ENCODE measurements at places on chromosomes 5 and 9.

- DNase-seq, result no peak
Measured at GRCh38 chr9:106962615-106963363, 99.8 kb downstream of the ZNF462 start.

DNA sequence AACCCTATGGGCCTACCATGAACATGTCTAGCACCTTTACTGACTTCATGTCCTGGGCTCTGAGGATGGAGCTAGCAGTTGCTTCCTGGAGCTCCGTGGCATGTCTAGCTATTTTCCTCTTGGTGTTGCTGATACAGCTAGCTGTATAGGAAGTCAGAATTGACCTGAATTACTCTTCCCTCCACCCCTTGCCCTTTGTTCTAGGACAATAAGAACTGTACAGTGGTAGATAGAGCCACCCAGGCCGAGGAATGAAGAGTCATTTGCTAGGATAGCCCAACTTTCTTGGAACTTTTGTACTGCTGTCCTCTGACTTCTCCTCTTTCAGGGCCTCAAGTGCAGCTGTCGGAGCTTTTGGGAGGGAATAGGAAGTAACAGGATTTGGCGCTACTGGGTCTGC, 109.9 kb upstream of the RUSC2 start:
- DNase-seq, result no peak

DNA sequence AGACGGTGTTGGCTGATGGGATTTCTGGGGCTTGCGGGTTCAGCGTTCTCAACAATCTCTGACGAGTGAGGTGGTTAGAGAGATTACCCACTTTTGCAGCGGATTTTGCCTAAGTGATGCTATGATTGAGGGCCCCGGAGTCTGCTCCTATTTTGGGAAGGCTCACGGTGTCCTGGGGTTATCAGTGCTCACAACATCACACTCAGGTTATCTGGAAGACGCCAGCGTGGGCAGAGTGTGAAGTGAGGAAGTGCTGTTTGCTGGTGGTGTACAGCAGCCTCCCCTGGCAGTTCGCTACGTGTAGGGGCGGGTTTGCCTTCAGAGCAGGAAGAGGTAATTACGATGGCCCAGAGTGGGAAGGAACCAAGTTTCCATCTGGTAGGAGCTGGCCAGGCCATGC, 341.2 kb upstream of the IRX2 start:
- DNase-seq, result no peak

GRCh38 chr9:114674798-114675540, 7.0 kb downstream of the TEX48 start:
- DNase-seq, result no peak

GRCh38 chr5:85108471-85108870, 723.8 kb upstream of the EDIL3 start:
- no peak for DNase-seq

GRCh38 chr5:151880324-151880723, 44.3 kb downstream of the GLRA1 start:
- no peak for DNase-seq

DNA sequence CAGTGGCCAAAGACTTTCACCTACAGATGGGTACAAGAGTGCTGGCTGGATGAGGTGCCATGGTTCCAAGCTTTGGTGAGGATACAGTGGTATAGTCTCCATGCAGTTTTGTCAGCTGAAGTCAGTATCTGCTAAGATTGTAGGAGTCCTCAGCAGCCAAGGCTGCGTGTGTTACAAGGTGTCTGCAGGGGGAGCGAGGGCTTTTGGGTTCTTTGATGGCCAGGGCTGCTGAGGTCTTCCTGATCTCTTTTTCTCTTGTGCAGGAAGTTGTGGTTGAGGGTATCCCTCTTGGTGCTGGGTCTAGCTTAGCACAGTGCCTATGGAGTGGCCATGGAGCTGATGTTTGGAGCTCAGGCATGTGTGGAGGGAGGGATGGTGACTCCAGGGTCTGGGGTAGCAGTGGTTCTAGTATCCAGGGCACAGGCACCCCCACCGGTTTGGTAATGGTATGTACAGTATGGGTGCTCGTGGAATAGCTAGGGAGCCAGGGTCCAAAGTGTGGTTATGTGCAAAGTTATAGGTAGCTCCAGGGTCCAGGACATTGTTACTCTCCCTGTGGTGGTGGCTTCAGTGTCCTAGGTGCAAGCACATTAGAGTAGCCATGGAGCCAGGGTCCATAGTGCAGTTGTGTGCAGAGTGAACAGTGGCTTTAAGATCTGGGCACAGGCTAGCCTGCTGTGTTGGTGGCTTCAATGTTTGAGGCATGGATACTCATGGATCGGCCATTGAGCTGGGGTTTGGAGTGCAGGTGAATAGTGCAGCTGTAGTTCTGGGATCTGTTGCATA, 36.7 kb downstream of the CNTLN start:
- DNase-seq, result no peak

GRCh38 chr5:68002836-68003235, 212.7 kb upstream of the PIK3R1 start:
- DNase-seq, result no peak

- no peak for DNase-seq
Measured at GRCh38 chr5:52870448-52870847, 82.7 kb downstream of the ITGA1 start.

GRCh38 chr9:75181750-75182149, 93.4 kb downstream of the OSTF1 start:
- no peak for DNase-seq

- no peak for DNase-seq
Measured at GRCh38 chr9:133637451-133638055, 1.4 kb downstream of the DBH start.

- no peak for DNase-seq
Measured at GRCh38 chr5:151357097-151357496, 9.7 kb upstream of the SLC36A2 start.

DNA sequence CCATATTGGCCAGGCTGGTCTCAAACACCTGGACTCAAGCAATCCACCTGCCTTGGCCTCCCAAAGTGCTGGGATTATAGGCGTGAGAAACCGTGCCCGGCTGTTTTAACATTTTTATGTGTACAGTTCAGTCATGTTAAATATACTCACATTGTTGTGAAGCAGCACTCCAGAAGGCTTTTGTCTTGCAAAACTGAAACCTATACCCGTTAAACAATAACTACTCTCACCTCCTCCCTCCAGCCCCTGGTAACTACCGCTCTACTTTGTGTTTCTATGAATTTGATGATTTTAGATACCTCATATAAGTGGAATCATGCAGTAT, 23.1 kb upstream of the SHB start:
- DNase-seq, result no peak

GRCh38 chr5:167482555-167482954, 808.9 kb upstream of the WWC1 start:
- DNase-seq, result no peak

- DNase-seq, result no peak
Measured at GRCh38 chr9:8221462-8221861, 421.9 kb upstream of the DMAC1 start.

DNA sequence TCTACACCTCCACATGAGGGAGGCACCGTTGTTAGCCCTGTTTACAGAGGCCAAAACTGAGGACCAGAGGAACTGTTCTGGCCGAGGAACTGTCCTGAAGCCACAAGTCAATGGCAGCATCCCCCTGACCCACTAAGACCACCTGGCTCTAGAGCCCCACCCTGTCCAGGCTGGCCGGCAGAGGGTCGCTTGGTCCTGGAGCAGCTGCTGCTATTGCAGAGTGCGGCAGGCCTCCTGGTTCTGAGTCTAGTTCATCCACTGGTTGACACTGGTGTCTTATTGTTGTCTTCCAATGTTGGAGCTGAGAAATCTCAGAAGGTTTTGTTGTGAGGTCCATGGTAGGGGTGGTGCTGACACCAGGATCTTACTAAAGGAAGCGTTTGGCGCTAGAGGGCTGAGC, 26.6 kb upstream of the ANGPTL2 start:
- no peak for DNase-seq

DNA sequence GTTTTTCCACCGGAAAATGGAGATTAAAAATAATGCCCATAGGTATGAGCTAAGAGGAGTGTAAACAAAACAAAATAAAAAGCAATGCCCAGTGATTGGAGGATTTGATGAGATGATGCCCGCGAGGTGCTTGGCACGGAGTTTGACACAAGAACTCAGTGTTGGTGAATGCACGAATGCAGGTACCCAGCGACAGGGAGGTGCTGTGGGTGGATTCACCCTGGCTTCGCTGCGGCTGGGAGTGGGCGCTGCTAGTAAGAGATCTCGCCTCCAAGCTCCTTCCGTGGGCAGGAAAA, 526 bp upstream of the STXBP1 start:
- DNase-seq, result no peak

DNA sequence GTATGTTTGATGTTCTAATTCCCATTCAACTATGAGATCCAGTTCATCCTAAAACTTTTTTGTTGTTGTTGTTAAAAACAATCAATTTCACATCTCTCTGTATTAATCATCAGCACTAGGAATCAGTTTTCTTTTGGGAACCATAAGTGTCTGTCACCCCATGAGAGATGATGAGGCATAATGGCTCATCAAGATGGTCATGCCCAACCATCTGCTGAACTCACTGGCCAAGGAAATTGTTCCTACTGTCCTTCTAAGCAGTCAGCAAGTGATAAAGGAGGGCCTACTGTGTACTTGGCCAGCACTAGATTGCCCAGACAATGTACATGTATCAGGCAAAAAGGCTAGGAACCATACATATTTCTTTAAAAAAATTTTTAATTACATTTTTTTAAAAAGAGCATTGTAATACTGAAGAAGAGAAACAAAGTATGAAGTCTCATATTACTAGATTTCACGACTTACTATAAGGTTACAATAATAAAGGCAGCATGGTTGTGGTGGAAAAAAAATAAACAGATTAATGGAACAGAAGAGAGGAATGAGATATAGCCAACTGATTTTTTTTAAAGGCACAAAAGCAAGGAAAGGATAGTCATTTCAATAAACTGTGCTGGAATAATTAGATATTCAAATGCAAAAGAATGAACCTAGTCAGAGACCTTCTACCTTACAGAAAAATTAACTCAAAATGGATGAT, 458.3 kb downstream of the SPOCK1 start:
- no peak for DNase-seq

GRCh38 chr5:1004461-1005248, 3.9 kb upstream of the NKD2 start:
- peak; percentile 18 for DNase-seq

DNA sequence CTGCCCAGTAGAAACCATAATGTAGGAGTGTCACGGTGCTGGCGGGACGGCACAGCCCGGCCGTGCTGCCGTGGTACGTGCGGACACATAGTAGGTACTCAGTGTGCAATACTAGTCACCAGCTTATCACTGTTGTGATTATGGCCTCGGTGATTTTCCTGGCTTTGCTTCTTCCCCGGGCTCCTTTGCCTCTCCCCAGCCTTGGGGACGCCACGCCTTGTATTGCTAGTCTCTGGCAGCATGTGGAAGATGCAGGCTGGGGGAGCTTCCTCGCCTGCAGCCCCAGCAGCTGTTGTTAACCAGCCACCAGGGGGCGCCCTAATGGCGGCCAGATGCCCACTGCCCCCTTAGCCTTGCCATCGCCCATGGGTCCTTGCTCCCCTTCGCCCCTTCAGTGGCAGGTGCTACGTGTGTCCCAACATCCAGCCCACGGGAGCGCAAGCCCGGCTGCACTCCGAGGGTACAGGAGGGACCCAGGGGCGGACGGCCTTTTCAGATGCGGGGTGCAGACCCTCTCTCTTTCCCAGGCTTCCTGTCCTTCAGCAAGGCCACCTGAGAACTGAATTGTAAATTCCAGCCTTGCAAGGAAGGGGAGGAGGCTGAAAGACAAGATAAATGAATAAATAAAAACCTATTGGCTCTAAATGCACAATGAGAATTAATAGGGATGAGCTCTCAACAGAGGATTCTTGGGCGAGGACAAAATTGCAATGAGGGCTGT, 8.0 kb downstream of the NTNG2 start:
- DNase-seq, result no peak

GRCh38 chr5:1018596-1018995, 10.0 kb downstream of the NKD2 start:
- no peak for DNase-seq
